Activated CD4-positive, alpha-beta T cell treated with anti-CD3 and anti-CD28 coated beads for 36 hours (primary cell): ENCODE measurements at places on chromosomes 11 and 22. TPM values are rescaled to one million over a fixed set of nuclear protein-coding genes. Genes with fewer than 3 reads are reported as not detected.

KRTAP5-11 gene
- not detected for total RNA-seq

HPX gene
- 0.16 TPM for total RNA-seq

SART1 gene
- 54.7 TPM for total RNA-seq

LINC01488 gene
- total RNA-seq: not detected

DNAJC24 gene
- 15.3 TPM for total RNA-seq

ATG2A gene
- 16.7 TPM for total RNA-seq

FOXR1 gene
- not detected for total RNA-seq

CTSW gene
- total RNA-seq: 1.7 TPM

APOBEC3B gene
- total RNA-seq: 8.5 TPM

CEND1 gene
- total RNA-seq: 0.50 TPM

OR5D18 gene
- not detected for total RNA-seq

BEST1 gene
- total RNA-seq: 0.65 TPM

EXPH5 gene
- 2.0 TPM for total RNA-seq

CASP5 gene
- total RNA-seq: not detected

NEFH gene
- 2.1 TPM for total RNA-seq

PATL1 gene
- 59.8 TPM for total RNA-seq

PACSIN2 gene
- total RNA-seq: 27.9 TPM

GSTT2B gene
- total RNA-seq: not detected

LMO2 gene
- total RNA-seq: not detected

RTN4RL2 gene
- total RNA-seq: 0.33 TPM

IL18BP gene
- 10.2 TPM for total RNA-seq

SMIM35 gene
- not detected for total RNA-seq

SHISAL1 gene
- not detected for total RNA-seq
